DMS79 (cell line): ENCODE measurements at places on chromosomes 4 and X.

GRCh38 chr4:76250962-76251361 lies 559 bp upstream of the FAM47E start:
- no peak for DNase-seq

DNA sequence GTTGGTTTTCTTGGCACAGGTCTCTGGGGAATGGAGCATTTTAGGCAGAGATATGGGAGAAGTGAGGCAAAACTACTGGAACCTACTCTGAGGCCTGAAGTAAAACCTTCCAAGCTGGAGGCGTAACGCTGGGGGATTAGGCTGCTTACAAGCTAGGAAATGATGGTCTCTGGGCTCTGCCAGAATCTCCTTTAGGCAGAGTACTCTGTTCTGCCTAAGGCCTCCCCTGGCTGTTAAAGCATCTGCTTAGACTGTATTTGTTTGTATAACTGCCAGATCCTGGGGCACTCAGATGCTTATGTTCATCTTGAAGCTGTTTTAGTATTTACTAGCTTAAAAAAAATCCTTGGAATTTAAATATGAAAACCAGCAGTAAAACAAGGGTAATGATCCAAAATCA lies 822.2 kb downstream of the RPA4 start:
- no peak for DNase-seq

DNA sequence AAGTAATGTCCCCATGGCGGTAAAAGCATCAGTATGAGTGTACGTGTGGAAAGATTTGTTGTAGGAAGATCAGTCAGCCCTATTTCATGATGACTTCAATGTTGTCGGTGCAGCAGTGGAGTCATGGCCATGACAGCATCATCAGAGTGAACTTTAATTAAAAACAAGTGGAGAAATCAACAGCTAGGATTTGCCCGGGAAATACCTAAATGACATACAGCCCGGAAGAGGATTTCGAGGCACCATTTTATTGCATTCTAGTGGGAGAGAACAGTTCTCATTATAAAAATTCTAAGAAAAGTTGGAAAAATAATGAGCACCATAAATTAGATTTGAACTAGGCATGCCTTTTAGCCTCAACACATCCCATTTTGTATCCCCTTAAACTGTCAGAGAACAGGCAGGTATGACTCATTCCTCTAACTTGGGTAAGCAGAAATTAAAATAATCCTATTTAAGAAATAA lies 170.1 kb downstream of the SHROOM3 start:
- no peak for DNase-seq

- no peak for DNase-seq
Measured at GRCh38 chrX:106220177-106220576, 52.1 kb downstream of the PWWP3B start.

DNA sequence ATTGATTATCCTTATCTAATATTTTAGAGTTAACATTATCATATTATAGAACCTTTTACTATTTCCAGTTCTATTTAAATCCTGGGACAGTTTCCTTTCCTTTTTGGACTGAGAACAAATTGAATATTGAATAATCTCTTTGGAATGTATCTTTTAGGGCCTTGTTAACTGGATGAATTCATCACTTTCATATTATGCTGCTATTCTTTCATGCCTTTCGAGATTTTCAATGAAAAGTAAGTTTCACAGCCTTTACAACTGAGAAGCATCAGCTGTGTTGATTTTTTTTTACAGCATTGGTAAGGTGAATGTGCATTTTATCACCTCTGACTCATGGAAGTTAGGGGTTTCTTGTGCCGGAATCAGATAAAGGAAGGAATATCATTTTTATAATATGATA lies 39.6 kb downstream of the PDLIM5 start:
- DNase-seq, result no peak

GRCh38 chrX:141811438-141811837 lies 26.7 kb upstream of the MAGEC3 start:
- no peak for DNase-seq

- DNase-seq, result no peak
Measured at GRCh38 chrX:120274145-120274544, 23.5 kb downstream of the ZBTB33 start.

DNA sequence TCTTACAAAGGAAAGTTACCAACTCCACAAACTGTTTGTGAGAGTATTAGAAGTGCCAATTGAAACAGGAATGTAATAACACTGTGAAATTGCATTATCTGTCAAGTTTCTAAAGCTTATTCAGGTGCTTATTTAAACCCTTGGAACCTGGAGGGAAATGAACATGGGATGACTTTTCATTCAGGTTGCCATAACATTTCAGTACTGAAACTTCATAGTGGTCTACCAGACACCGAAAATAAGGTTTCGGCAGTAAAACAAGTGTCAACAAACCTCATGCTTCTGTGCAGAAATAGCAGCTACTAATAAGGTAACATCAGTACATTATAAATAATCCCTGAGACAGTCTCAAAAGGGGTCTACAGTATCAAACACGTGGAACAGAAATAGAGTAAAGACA lies 890.7 kb upstream of the INTU start:
- no peak for DNase-seq

- no peak for DNase-seq
Measured at GRCh38 chr4:146932116-146932515, 13.5 kb downstream of the TTC29 start.

GRCh38 chr4:39792529-39792928 lies 94.6 kb downstream of the UBE2K start:
- DNase-seq, result no peak

GRCh38 chr4:6307891-6308290 lies 38.2 kb downstream of the WFS1 start:
- DNase-seq, result no peak

DNA sequence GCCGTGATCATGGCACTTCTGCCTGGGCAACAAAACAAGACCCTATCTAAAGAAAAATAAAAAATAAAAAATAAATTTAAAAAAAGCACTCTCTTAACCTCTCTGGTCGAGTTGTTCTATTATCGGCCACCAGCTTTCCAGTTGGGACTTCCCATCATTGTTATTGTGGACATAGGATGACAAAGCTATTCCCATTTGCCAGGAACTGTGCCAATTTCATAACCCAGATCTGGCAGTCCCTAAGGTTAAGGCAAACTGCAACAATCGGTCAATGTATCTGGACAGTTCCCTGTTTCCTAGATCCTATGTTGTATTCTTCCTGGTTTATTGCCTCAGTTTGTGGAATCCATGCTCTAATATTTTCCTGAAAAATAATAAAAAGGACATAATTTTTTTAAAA lies 17.8 kb upstream of the ANXA5 start:
- DNase-seq, result no peak

DNA sequence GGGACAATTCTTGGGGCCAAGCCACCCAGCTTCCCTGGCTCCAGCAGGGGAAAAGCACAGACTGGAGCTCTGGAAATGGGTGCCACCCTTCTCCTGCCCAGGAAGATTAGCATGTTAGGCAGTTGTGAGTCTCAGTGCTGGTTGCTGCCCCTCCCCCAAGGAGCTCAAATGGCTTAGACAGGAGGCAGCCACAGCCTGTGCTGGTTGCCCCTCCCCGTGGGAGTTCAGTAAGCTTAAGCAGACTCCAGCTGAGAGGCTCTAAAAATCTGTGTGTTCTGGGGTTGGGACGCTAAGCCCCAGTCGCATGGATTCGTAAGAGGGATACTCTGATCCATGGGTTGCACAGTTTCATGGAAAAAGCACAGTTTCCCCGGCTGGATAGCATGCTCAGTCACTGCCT lies 92.7 kb upstream of the NDST3 start:
- no peak for DNase-seq

DNA sequence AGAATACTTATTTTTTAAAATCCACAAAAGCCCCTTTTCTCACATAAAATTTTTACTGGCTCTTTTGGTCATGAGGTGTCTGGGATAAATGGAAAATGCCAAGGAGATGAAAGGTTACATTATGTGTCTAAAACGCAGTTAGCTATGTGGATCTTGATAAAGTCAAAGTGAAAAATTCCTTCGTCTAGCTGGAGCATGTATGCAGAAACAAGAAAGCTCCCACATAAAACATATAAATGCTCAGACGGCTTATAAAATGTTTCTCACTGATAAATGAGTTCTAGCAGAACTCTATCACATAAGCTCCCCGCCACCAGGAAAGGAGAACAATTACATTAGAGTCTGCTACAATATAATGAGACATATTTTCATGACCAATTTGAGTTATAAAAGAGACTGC lies 83.8 kb downstream of the TBC1D9 start:
- DNase-seq, result no peak

DNA sequence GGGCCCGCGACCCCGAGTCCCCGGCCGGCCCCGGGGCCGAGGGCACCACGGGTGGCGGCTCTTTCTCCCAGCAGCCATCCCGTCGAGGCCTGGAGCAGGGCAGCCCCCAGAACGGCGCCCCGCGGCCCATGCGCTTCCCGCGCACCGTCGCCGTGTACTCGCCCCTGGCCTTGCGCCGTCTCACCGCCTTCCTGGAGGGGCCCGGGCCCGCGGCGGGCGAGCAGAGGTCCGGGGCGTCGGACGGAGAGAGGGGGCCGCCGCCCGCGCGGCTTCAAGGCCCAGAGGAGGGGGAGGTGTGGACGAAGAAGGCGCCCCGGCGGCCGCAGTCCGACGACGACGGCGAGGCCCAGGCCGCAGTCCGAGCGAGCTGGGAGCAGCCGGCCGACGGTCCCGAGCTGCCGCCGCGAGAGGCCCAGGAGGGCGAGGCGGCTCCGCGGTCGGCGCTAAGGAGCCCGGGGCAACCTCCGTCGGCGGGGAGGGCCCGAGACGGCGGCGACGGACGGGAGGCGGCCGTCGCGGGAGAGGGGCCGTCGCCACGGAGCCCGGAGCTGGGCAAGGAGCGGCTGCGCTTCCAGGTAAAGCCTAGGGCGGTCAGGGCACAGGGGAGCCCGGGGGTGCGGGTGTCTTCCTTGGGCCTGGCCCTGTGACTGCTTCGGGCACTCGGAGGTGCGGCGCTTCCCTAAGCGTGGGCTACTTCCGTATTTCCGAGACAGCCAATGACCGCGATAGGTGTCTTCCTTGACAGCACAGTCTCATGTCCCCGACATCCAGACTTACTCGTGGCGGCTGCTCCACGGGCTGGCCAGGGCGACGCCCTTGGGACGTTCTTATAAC lies 845 bp downstream of the ZAR1 start:
- DNase-seq, result no peak

DNA sequence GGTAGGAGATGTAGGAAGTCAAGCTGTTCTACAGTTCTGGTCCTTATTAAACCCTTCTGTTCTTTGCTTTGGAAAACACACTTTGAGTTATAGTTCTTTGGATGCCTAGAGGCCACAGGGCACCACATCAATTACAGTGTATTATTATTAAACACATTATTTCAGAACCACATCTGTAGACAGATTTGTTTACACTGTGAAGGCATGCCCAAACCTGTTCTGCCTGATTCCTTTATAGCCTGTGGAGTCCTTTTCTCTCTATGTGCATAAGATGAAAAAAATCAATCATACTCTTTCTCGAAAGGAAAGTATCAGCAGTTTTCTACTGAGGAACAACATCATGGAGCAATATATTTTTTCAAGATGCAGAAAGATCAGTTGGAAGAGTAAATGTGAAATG lies 371.3 kb upstream of the INTU start:
- no peak for DNase-seq

DNA sequence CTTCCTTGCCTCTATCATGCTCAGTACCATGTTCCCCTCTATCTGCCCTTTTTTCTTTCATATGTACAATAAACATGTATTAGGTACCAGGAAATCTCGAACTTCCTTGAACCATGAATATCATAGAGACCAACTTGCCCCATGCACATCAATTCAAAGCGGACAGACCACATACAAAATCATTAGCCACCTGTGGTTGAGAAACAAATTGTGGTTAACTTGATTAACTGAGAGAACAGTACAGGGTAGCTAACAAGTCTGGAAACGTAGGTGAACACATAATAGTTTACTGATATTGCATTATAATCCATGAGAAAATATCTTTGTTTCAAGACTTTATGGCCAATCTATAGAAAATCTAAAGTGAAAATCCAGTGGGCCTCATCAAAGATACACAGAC lies 8.2 kb downstream of the CASP3 start:
- DNase-seq, result no peak

GRCh38 chr4:152427981-152428380 lies 107.9 kb downstream of the FBXW7 start:
- DNase-seq, result no peak

DNA sequence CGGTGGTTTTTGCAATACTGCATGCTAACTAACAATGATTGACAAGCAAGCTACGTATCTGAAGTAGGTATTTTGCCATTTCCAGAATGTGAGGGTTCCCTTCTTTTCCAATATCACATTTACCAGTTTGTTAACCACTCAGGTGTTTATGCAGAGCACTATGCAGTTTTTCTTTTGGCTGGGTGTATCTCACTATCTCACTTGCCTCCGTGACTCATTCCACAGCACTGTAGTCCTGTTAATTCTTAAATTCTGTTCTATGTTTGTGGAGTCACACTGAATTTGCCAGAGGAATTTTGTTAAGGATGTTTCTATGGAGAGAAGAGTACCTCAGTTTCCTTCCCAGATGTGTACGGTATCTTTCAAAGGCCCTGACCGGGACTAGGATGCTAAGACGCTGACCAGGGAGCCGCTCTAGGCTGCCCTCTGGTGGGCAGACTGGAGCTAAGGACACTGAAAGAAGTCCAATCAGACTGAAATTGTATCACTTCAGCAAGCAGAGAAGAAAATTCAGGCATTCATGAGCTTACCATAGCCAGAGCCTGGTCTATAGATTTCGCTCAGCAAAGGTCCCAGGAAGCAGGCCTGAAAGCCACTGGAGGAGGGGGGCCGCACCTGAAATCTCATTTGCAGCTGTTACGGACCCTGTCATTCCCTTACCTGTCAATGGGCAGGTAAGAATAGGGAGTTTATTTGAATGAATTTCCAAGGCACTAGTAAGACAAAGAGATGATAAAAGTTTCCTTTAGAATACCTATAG lies 388.4 kb upstream of the SPOCK3 start:
- DNase-seq, result no peak

GRCh38 chr4:97411356-97411755 lies 731.9 kb downstream of the STPG2 start:
- DNase-seq, result no peak

- no peak for DNase-seq
Measured at GRCh38 chrX:113906168-113906567, 677.7 kb upstream of the HTR2C start.

DNA sequence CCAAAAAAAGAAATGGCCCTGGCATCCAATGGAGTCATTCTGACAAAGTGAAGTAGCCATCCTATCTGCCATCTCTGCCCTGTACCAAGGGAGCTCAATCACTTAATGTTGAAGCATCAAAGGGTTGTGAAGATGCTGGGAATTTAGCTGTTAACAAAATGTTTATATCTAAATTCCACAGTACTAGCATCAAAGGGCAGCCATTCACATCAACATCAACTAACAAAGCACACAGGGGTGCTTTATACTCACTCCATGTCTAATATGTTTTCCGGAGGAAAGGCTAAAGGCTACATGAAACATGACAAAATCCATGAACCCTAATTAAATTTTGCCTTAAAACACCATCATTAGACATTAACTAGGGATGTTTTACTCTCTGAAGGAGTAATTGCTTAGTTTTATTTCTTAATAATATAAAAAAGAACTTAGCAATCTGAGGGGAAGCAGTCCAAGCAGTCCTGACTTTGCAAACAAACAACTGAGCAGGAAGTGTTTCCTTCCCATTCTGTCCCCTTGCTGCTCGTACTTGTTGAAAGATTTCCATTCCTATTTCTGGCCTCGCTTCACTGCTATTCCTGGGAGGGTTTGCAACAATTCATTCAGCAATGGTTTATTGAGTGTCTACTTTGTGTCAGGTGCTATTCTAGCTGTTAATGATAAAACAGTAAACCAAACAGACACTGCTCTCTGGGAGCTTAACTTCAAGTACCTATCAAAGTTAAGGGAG lies 208.6 kb upstream of the SLC7A11 start:
- DNase-seq, result no peak

- no peak for DNase-seq
Measured at GRCh38 chr4:185149392-185149791, 6.3 kb downstream of the SLC25A4 start.
